ENCODE measurements at places on chromosomes 16 and 17. TPM values are rescaled to one million over a fixed set of nuclear protein-coding genes. Genes with fewer than 3 reads are reported as not detected.

Gene STARD3
- total RNA-seq: 46.8 TPM

GRCh38 chr16:85019659-85020245, 7.8 kb upstream of the KIAA0513 start:
- no peaks in the 10 kb centered on the region for H3K36me3 ChIP-seq
- H3K27ac ChIP-seq: no peak overlapping the region
- no peak overlapping the region for H3K4me3 ChIP-seq
- no peak for DNase-seq

GRCh38 chr17:1022278-1023024, 25.5 kb downstream of the TIMM22 start:
- H3K4me1 ChIP-seq: no peaks in the 10 kb centered on the region
- no peak overlapping the region for H3K4me3 ChIP-seq
- no peaks in the 10 kb centered on the region for H3K27me3 ChIP-seq
- no peak for DNase-seq
- peaks cover 4% of the 10 kb centered on the region for H3K36me3 ChIP-seq

- H3K27me3 ChIP-seq: no peaks in the 10 kb centered on the region
- H3K4me1 ChIP-seq: peaks cover 14% of the 10 kb centered on the region
- no peak overlapping the region for H3K4me3 ChIP-seq
- H3K27ac ChIP-seq: no peak overlapping the region
These were observed 3.4 kb downstream of the MRTFB start for GRCh38 chr16:14074544-14074943.

Gene UTP4
- 119 TPM for total RNA-seq

DNA sequence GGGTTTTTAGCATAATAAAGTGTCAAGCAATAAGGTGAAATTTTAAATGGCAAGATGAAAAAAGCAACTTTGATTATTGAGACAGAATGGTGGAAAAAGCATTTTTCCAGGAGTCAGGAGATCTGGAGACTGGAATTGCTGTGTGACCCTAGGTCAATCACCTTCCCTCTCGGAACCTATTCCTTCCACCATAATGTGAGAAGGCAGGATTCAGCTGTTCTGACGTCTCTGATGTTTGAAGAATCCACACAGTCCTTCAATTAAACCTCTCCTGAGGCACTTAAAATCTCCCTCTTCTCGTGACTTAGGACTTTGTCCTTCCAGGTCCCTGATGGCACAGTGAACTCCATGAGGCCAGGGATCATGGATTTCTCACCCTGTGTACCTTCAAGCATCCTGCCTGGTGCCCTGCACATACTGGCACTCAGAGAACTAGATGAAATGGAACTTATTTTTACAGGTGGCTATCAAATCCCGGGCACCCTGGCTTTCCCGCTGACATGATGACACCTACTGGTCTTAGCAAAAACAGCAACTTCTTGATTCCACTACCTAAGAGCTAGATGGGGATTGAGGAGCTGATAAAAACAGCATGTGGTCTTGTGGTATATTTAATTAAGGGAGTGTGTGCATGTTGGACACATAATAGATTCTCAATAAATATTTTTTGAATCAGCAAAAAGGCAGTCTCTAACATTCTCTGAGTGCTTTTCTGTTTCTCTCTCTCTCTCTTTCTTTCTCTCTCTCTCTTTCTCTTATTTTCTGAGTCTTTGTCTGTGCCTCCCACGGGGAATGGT, 2.3 kb upstream of the CCDC182 start:
- H3K4me3 ChIP-seq: no peak overlapping the region
- H3K4me1 ChIP-seq: no peaks in the 10 kb centered on the region
- H3K27me3 ChIP-seq: peaks cover 2% of the 10 kb centered on the region
- DNase-seq: peak; percentile 64

- no peaks in the 10 kb centered on the region for H3K27me3 ChIP-seq
- no peak overlapping the region for H3K27ac ChIP-seq
- no peak for DNase-seq
These were observed 516.2 kb upstream of the CA10 start for GRCh38 chr17:52674686-52675085.

GRCh38 chr17:39018267-39019134, 51.3 kb upstream of the FBXO47 start:
- peak overlapping the region; percentile 27 for H3K27ac ChIP-seq
- DNase-seq: peak; percentile 75
- no peak overlapping the region for H3K4me3 ChIP-seq
- no peaks in the 10 kb centered on the region for H3K36me3 ChIP-seq

Gene CYGB
- not detected for total RNA-seq

Gene SOCS3
- 150 TPM for total RNA-seq

Gene CCDC43
- total RNA-seq: 31.8 TPM

Gene EXOC3L1
- total RNA-seq: 0.16 TPM
